ENCODE measurements at places on chromosomes 7 and 10.

- no peak for DNase-seq
Measured at GRCh38 chr7:151551820-151552219, 32.1 kb upstream of the RHEB start.

DNA sequence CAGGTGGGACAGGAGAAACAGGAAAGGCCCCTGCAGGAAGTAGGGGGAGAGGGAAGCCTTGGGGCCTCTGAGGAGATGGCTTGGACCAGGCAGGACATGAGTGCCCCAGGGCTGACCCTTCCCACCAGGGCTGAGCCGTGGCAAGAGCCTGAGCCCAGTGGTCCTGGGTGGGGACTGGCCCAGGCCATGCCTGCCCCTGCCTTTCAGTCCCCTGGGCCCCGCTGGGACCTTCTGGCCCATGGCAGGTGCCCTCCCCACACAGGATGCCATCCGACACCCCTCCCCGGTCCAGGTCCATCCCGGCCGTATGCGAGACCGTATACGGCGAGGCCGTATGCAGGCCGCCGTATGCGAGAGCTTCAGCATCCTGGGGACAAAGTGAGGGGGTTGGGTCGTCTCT lies 2.0 kb downstream of the GRIFIN start:
- no peak for DNase-seq

- no peak for DNase-seq
Measured at GRCh38 chr10:106424981-106425380, 739.5 kb downstream of the SORCS1 start.

GRCh38 chr10:77637532-77638320 lies at the start of gene KCNMA1:
Gene KCNMA1, minus strand, starts transcription at chr10:77637808.
- DNase-seq = no peak
